CD4-positive, alpha-beta T cell treated with Interferon gamma for 1 hour (primary cell): ENCODE measurements at places on chromosomes 13 and 19.
A peak's percentile ranks its signal among the peaks of the same experiment; 100 is the strongest.

DNA sequence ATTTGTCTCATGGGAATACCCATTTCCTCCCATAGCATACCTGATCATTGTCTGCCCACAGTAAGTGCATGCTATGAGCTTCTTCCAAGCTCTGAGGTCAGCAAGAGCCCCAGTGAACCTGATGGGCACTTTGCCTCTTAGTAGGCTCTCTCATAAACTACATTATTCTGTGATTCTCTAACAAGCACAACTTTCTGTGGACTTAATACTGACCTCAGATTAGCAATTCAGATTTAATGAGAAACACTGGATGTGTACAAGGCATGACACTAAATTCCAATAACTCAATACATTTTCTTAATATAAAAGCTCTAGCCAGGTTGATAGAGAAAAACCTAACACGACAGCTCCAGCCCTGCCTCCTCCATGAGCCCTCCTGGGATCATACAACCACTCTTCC is 23.3 kb upstream of the STARD13 start:
- DNase-seq = no peak

DNA sequence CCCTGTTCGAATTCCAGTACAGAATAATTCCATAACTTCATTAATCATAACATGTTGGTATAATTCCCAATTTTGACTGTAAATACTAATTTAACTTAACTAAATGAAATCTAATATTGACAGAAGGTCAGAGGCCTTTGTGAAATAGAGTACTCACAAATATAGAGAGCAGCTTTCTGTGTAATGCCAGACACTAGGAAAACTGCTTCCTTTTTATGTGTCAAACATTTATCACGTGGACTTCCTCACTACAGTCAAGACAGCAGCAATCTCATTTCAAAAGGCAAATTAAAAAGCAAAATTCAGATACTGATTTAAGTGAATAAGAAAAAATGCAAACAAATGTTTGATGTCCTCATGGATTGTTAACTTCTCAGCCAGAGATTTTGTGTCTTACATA is 13.1 kb downstream of the ITM2B start:
- no peak for DNase-seq

DNA sequence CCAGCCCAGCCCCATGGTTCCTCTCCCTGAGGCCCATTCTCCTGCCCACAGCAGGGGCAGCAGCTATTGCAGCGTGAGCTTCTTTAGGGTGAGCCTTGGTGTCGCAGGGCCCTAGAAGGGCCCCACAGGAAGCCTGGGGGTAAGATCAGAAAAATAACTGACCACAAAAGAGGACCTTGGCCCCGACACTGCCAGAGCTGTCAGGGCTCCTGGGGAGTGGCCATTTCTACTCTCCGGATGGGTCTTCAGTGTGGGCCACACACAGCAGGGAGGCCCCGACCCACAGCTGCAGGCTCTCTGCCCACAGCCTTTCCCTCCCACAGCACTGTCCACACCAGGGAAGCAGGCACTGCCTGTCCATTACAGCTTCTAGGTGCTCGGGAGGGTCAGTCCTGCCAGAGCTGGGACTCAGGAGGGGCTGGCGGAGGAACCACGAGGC is 3.5 kb upstream of the SIGLEC8 start:
- peak; percentile 8 for DNase-seq

DNA sequence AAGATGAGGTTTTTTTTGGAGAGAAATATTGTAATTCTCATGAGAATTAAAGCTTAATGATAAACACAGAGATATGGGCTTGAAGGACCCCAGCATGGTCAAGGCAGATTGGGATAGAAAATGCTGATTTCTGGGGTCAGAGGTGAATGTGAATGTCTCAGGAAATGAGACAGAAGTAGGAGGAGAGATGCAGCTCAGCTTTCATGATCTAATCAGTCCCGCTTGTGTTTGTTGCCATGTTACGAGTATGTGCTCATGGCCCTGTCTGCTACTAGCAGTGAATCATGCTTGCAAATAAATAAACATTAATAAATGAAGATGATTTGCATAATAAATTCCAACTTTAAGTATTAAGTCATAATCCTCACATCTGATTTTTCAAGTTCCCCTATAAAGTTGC is 23.0 kb upstream of the NDFIP2 start:
- DNase-seq = no peak

DNA sequence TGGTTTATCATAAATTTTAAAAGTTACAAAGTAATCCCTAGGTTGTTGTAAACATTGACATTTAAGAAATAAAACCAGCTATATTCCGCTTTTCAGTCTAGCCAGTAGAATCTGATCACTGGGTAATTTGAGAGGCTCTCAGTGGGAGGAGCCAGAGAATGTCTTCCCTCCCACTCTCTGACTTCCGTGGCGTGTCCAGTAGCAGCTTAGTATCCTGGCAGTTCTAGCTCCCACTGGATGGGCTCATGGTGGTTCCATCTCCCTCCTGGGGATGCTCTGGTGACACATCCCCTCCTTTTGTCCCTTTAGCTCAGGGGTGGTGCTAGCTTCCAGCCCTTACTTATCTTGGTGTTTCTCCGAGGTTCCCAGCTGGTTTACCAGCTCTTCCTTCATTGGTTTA is 34.5 kb downstream of the MTUS2 start:
- DNase-seq = no peak

DNA sequence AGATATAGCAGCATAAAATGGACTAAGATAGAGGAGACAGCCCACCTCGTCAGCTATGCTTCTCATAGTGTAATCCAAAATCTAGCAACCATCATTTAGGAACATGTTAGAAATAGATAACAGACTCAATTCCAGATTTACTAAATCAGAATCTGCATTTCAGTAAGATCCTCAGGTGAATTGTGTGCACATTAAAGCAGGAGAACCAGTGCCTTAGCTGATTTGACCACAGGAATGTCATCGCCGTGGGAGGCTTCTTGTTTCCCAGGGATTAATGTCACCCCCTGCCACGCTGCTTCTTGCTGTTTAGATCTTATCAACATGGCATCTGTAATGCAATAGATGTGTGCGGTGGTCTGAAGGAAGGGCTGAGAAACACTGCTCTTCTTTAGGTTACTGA is 84.0 kb downstream of the GPC5 start:
- DNase-seq = no peak

GRCh38 chr13:25783601-25784024 is 268.2 kb downstream of the SHISA2 start:
- no peak for DNase-seq
